ENCODE measurements at places on chromosomes 2 and 18. TPM values are rescaled to one million over a fixed set of nuclear protein-coding genes. Genes with fewer than 3 reads are reported as not detected.

The ALPI gene
- total RNA-seq = not detected

The IL36RN gene
- 1.3 TPM for total RNA-seq

The COL3A1 gene
- total RNA-seq = 3.8 TPM

The TMEM17 gene
- total RNA-seq = 3.0 TPM

The SP100 gene
- total RNA-seq = 57.5 TPM

- no peak for DNase-seq
Measured at GRCh38 chr18:42178376-42179080, 223.5 kb downstream of the PIK3C3 start.

- DNase-seq = no peak
Measured at GRCh38 chr2:112626604-112627059, 19.1 kb upstream of the SLC20A1 start.

DNA sequence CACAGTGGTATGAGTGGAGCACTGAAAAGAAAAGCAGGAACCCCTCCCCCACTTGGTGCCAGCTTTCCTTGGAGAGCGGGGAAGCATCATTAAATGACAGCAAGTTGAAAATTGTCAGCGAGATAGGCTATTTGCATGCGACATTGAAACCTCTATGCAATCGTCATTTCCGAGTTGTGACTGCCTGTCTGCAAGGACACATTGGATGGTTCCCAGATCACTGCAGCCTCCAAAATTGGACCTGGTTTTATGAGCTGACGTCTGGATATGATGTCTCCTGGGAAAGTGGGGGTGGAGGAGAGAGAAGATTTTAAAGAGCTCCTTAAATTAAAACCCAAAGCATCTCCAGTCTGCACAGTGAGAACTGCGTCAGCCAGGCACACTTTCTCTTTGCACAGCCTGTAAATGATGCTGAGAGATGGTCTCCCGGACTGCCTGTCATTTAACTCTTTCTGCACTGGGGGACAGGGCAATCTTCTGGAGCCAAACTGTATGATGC is 57.8 kb upstream of the KIF5C start:
- DNase-seq = no peak

DNA sequence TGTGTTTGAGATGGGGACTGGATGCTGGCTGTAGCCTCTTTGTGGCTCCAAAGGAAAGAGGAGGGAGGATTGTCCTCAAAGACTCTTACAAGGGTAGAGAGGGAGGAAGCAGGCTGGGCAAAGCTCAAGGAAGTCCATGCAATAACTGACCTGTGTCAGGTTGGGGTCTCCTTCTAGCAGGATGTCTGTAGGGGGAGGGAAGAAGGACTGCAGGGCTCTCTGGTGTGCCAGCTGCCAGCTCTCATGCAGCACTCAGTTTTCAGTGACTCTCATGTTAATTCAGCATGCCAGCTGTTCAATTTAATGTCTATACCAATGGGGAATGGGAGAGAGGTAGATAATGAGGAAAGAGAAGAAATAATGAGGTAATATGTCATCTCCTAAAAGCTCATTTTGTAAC is 85.3 kb upstream of the RANBP2 start:
- DNase-seq = no peak

DNA sequence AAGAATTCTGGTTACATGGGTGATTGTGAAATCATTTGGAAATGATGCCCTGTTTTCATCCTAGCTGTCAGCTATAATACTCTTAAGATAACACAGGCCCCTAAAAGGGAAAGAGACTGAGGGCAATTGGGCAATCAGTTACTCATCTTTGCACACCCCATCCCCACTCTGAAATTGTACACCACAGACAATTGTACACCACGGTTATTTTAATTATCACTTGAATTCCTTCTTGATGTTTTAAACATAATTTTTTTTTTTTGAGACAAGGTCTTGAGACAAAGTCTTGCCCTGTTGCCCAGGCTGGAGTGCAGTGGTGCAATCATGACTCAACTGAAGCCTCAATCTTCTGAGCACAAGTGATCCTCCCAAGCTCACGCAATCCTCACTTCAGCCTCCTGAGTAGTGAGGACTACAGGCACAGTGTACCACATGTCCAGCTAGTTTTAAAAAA is 862.4 kb upstream of the ACVR2A start:
- peak; percentile 94 for DNase-seq

GRCh38 chr2:25437881-25438662 is 96.3 kb upstream of the DNMT3A start:
- no peak for DNase-seq

GRCh38 chr2:216674376-216674775 is 21.0 kb downstream of the IGFBP5 start:
- no peak for DNase-seq

GRCh38 chr2:219287580-219288265 is 8.6 kb downstream of the DNAJB2 start:
- DNase-seq = no peak

DNA sequence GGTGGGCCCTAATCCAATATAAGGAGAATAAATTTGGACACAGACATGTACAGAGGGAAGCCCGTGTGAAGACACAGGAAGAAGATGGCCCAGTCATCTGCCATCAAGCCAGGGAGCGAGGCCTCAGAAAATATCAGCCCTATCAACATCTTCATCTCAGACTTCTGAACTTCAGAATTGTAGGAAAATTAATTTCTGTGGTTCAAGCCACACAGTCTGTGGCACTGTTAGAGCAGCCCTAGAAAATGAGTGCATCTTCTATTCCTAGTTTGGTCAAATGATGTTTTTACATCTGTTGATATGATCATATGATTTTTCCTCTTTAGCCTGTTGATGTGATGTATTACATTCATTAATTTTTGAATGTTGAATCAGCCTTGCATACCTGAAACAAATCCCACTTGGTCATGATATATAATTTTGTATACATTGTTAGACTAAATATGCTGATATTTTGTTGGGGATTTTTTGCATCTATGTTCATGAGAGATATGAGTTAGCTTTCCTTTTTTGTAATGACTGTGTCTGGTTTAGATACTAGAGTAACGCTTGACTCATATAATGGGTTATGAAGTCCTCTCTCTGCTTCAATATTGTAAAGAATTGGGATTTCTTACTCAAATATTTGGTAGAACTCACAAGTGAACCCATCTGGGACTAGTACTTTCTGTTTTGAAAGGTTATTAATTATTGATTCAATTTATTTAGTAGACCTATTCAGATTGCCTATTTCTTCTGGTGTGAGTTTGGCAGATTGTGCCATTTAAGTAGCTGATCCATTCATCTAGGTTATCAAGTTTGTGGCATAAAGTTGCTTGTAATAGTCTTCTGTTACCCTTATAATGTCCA is 451.4 kb downstream of the EIPR1 start:
- no peak for DNase-seq

DNA sequence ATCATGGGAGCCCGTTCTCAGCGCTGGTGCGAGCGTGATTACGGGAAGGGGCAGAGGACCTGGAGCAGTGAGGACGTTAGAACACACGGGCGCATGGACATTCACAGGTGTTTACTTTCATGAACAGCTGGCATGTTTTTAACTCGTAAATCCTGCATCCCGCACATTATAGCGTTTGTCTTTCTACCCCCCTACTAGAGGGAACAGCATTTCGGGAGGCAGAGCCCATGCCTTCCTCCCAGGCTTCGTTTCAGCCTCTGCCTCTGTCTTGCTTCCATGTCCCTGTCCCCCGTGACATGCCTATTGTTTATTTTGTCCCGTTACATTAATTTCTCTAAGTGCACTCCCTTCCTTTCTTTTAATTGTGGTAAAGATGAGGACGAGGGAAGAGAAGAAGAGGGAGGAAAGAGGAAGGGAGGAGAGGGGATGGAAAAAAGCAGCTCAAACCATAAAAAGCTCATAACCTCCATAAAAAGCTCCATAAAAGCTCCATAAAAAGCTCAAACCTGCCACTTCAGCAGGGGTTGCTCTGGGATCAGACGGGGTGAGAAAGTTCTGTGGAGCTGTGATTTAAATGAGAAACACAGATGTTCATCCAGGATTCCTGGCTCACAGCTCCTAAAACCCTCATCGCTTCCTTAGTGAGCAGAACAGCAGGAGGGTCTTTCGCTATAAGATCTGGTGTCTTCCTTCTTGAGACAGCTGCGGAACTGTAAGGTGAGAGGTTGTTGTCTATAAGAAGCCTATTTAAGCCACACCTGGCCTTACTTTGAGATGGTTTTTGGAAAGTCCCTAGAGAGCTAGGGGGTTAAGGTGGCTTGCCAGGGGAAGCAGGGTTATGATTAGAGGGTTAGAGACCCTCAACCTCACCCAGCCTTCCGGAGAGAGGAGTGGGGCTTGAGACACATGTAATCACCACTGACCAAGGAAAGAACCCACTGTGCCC is 66.6 kb upstream of the SNTG2 start:
- no peak for DNase-seq
